ENCODE measurements at places on chromosomes 13 and 19.

DNA sequence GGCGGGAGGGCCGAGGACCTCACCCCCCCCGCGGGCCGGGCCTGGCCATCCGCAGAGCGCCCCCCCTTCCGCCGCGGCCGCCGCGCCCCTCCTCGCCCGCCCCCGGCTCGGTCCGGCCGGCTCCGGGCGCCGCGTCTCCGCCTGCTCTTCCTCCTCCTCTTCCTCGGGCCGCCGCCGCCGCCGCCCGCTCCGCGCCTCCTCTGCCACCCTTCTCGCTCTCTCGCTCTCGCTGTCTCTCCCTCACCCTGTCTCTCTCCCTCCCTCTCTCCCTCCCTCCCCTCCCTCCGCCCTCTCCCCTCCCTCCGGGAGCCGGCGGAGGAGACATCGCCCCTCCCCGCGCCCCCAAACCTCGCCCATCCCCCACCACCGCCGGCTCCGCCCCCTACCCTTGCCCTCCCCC lies at the start of gene SHANK1:
SHANK1 (minus strand) TSS at position 237 of the 400 bp plus-strand sequence. CDS start 2,883 bp downstream, outside the sequence.
- DNase-seq, result no peak

DNA sequence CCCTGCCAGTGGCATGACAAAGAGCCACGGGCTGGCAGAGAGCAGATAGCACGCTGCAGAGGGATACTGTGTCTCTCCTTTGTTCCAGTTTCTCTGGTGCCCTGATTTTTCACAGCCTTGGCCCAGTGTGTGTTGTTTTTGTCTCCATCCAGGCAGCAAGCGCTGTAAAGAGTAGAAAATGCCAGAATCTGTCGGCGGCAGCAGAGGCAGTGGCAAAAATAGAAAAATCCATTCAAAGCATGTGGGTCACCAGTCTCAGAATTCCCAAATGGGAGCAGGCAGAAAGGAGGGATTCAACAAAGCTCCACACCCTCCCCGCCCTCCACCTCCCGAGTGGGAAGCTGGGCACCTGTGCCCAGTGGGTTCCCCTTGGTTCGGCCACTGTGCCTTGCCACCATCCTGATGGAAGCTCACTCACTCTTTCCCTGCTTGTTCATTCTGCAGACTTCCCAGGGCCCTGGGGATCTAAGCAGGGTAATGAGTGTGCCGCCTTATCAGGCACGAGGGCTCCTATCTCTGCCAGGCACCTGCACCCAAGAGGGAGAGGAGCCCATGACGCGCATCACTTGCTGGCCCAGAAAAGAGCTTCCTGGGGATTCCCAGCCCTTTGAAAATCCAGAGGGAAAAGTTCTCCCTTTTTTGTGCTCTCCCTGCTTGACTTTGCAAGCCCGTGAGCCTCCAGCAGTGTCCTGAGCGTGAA lies 416.9 kb downstream of the IRS2 start:
- DNase-seq, result no peak

- DNase-seq, result no peak
Measured at GRCh38 chr13:75947448-75947847, 311.3 kb downstream of the LMO7 start.

GRCh38 chr13:88142653-88143052 lies 471.5 kb downstream of the SLITRK5 start:
- DNase-seq, result no peak

DNA sequence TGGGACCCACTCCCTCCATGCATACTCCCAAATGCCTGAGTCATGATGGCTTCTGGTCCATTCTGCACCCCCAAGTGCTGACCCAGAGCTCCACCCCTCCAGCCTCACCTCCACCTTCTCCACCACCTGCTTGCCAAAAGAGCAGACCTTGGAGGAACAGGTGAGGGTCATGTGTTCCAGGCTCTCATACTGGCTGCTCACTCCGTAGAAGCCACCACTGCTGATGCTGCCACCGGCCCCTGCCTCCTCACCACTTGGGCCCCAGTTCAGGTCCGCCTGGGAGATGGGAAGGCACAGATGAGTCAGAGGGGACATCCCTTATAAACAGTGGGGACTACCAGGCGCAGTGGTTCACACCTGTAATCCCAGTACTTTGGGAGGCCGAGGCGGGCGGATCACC lies 7.9 kb downstream of the CD37 start:
- DNase-seq, result no peak

DNA sequence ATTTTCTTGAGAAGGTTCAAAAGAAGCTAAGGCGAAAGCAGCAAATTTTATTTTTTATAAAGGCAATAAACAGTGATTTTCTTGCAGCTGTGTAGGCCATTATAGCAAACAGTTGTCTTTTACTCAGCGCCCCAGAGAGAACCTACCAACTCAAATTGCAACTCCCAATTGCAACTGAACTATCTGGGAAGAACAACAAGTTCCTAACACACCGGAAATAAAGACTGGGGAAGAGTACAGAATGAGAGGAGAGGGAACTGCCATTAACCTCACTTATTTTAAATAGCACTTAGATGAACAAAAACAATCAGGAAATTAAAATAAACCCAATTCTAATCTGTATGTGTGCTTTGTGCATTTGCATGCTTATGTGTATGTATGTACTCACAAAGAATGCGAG lies 171.1 kb downstream of the KCTD12 start:
- no peak for DNase-seq

- DNase-seq, result no peak
Measured at GRCh38 chr19:28847468-28847867, 365.5 kb downstream of the UQCRFS1 start.

DNA sequence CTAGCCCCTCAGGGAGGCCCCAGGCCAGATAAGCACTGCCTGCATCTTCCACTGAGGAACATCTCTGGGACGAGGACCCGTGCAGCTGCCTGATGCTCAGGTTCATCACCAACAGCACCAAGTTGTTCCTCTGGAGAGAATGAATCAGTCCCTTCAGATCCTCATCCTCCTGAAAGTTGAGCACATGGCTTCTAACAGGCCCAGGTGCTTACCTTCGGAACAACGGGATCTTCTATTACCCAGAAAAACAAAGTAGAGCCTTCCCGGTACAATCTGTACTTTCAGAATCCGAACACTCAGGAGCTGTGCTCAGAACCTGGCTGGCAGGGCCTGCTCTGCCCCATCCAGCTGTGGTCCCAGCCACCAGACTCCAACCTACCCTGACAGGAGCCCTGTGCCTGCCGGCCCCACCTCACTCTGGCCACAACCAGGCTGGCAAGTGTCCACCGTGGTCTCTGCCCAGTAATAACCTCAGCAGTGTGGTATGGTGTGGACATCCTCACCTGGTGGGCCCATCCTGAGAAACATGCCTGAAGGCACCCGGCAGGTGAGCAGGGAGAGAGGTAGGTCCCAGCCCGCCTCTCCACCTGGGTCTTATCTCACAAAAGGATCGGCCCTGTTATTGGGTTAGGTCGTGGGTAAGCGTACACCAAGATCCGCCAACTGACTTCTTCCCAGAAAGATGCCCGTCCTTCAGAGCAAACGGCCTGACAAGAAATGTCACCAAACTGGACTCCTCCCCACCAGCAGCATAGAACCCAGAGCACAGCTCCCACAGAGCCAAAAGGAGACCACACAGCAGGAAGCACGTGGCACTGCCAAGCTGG lies 34.1 kb downstream of the ELL start:
- no peak for DNase-seq

DNA sequence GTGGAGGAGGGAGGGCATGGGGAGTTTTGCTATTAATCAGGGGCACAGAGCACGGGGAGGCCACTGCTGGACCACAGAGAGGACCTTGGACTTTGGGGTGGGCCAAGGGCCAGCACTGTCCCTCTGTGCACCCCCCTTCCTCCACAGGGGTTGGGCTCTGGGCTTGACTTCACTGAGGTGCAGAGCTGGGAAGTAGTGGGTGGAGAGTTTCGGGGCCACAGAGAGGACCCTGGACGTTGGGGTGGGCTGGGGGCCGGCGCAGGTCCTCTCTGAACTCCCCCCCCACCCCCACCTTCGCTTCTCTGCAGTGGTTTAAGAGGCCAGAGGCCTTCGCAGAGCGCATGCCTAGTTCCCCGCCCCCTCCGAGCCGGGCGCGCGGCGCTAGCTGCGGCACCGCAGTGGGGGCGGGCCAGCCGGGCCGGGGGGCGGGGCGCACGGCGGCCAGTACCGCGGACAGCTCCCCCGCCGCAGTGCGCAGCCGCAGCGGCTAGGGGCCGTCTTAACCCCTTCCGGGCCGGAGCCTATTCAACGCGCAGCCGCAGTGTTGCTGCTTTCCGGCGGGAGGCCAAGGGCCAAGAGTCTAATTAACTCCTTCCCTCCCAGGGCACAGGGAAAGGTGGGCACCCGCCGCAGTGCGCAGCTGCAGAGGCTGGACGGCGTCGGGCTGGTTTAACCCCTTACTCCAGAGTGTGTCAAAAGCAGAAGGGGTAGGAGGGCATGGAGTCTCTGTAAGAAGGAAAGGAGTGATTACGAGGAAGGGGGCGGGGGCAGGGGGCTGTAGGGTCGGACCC lies 3.7 kb downstream of the KCNC3 start:
- peak; percentile 95 for DNase-seq

DNA sequence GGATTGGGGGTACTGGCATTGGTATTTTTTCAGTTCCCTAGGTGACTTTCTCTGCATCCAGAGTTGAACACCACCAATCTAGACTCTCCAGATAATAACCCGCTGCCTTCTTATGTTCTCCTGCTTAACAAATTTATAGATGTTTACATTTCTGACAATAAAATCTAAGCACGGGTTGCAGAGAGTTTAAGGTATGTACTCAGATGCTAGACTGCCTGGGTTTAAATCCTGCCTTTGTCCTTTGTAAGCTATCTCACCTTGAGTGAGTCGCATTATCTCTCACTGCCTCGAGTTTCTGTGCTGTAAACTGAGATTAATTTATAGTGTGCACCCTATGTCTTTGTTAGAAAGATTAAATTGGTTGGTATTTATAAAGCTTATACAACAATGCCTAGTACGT lies 131.4 kb upstream of the ARGLU1 start:
- DNase-seq, result no peak

GRCh38 chr13:96090240-96091101 lies 564 bp downstream of the HS6ST3 start:
- peak; percentile 22 for DNase-seq

DNA sequence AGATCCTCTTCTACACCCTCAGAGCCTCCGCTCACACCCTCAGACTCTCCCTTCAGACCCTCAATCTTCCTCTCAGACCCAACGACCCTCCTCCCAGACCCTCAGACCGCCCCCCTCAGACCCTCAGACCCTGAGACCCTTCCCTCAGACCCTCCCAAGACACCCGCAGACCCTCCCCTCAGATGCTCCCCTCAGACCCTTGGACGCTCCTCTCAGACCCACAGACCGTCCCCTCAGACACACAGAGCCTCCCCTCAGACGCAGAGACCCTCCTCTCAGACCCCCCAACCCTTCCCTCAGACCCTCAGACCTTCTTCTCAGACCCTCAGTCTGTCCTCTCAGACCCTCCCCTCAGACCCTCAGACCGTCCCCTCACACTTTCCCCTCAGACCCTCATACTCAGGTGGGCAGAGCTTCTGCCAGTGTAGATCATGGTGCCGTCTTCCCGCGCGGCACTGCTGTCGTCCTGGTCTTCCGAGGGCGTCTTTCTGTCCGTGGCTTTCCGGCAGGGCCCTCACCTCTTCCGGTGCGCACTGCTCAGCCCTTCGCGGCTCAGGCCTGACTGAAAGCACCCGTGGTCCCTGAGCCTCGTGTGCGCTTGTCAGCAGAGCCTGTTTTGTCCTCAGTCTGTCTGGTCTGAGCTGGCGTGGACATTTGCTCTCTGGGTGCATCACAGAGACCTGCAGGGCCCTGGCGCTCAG lies 18.9 kb upstream of the TFDP1 start:
- no peak for DNase-seq

DNA sequence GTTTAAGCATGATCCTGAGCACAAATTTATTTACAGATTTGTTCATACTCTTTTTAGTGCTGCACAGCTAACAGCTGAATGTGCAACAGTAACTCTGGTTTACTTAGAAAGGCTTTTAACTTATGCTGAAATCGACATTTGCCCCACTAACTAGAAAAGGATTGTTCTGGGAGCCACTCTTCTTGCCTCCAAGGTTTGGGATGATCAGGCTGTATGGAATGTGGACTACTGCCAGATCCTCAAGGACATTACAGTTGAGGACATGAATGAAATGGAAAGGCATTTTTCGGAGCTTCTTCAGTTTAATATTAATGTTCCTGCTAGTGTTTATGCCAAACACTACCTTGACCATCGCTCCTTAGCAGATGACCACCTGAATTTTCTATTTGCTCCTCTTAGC lies 16.0 kb downstream of the ZNF100 start:
- DNase-seq, result no peak

- DNase-seq, result no peak
Measured at GRCh38 chr13:92805766-92806165, 420.8 kb upstream of the GPC6 start.

GRCh38 chr19:29482855-29483640 lies 42.7 kb upstream of the VSTM2B start:
- no peak for DNase-seq

- DNase-seq, result peak; percentile 72
Measured at GRCh38 chr19:12792051-12792852, 966 bp downstream of the JUNB start.

GRCh38 chr19:2476451-2477140 lies 669 bp downstream of the GADD45B start:
- no peak for DNase-seq

- no peak for DNase-seq
Measured at GRCh38 chr13:25215253-25215575, 43.1 kb upstream of the AMER2 start.

DNA sequence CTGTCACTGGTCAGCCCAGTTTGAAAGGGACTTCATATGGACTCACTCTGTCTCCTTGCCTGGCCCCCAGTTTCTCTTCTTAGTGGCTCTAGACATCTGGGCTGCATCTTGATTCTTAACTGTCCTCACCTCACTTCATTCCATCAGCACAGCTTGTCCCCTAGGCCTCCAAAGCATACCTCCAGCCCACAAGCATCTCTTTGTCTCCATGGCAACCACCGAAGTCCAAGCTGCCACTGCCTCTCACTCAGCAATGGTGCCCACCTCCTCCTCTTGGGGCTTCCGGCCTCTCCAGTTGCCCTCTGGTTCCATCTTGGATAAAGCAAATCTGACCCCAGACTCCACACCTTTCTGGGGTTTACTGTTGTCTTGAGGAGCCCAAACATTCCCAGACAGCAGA lies 9.9 kb upstream of the KLHL26 start:
- no peak for DNase-seq

DNA sequence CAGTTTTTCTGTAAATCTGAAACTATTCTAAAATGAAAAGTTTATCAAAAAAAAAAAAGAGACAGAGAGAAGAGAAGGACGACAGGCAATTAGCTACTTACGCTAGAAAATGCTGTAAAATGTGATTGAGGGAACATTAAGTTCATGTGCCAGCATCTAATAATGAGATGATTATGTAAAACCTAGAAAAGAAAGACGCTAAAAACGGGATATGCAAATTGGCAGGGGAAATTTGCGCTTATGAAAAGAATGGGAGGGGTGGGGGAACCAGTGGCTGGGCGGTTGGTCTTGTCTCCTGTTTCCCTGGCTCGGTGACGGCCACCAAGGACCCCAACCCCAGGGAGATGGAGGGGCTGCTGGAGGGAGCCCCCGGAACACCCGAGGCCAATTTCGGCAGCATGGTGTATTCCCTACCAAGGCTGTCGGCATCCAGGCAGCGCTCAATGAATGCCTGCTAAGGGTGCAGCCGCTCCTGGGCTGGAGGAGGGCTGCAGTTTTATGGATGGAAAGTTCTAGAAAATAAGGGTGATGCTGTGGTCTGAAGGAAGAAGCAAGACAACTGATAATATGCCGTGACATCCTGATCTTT lies 34.2 kb downstream of the GNG7 start:
- no peak for DNase-seq

- DNase-seq, result no peak
Measured at GRCh38 chr13:39056018-39056417, 17.8 kb downstream of the NHLRC3 start.

GRCh38 chr19:30361721-30362120 lies 10.5 kb upstream of the ZNF536 start:
- no peak for DNase-seq

GRCh38 chr13:21476893-21477472 lies 17.9 kb upstream of the ZDHHC20 start:
- peak; percentile 23 for DNase-seq
